ENCODE measurements at places on chromosomes 4 and X.

GRCh38 chrX:32395878-32396277, 815.5 kb downstream of the DMD start:
- no peak for DNase-seq

DNA sequence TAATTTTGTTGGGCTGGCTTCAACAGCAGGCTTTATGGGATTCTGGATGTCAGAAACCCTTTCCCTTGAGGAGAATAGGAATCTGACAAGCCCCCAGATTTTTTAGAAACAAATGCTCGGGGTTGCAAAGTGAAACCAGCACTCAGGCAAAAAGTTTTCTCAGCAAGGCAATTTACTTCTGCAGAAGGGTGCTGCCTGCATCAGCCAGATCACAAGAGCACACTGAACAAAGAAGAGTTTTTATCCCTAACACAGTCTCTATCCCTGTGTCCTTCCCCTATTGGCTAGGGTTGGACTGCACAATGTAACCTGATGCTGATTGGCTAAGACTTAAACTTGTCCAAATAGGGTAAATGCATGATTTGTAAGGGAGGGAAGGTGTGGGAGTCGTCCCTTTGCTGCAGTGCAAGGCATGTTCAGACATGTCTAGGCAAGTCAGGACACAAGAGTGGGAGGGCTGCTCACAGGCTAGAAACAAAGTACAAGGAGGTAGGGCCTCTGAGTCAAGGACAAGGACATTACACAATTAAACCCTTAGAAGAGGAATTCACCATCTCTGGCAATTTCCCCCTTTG, 175.8 kb downstream of the CCNG2 start:
- DNase-seq: no peak

- no peak for DNase-seq
Measured at GRCh38 chr4:113880240-113881028, 99.0 kb downstream of the ARSJ start.

DNA sequence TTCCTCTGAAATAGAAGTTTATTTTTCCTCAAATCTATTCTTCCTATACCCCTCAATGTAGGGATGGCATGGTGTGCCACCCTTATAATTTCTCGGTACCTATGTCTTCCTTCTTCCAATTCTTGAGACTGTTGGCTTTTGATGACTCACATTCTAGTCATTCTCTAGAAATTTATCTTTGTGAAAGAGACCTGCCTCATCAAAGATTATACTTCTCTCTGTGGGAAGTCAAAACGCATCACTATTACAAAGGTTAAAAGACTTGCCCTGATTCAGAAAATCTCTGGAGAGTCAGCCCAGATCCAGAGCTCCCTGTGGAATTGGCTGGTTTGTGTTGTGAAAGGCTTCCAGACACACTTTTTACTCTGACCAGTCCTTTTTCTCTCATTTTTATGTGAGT, 65.9 kb upstream of the FSTL5 start:
- DNase-seq: no peak

DNA sequence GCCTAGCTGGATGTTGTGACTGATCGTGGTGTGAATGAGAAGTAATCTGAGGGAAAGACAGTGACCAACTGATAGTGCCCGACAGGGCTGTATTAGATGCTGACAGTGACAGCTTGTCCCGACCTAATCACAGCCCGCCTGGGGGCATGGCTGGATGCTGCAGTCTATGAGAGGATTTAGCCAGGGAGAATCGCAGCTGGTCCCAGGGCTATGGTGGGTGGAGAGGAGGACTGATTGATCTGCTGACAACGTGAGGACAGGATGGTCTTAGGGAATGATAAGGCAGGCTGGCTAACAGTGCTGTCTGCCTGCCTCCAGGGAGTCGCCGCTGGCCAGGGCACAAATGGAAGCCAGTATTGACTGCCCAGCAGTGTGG, 621 bp upstream of the SUV39H1 start:
- DNase-seq: peak; percentile 26

DNA sequence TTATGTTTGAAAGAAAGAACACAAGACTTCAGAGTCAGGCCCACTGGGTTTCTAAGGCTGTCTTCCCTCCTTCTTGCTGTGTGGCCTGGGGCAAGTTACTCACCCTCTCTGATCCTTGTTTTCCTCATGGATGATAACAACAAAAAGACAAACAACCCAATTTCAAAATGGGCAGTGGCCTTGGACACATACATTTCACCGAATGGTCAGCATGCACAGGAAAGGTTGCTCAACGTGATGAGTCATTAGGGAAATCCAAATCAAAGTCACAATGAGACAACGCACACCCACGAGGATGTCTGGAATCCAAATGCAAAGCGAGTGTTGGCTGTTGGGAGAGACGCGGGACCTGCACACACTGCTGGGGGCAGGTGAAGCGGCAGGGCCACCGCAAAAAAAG, 50.8 kb upstream of the PPP2R2C start:
- DNase-seq: no peak

DNA sequence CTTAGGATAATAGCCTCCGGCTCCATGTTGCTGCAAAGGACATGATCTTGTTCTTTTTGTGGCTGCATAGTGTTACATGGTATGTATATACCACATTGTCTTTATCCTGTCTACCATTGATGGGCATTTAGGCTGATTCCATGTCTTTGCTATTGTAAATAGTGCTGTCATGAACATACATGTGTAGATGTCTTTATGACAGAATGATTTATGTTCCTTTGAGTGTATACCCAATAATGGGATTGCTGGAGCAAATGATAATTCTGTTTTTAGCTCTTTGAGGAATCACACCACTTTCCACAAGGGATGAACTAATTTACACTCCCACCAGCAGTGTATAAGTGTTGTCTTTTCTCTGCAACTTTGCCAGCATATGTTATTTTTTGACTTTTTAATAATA, 4.6 kb downstream of the RAB33B start:
- no peak for DNase-seq

- DNase-seq: no peak
Measured at GRCh38 chr4:88244816-88245579, 39.4 kb downstream of the PPM1K start.

DNA sequence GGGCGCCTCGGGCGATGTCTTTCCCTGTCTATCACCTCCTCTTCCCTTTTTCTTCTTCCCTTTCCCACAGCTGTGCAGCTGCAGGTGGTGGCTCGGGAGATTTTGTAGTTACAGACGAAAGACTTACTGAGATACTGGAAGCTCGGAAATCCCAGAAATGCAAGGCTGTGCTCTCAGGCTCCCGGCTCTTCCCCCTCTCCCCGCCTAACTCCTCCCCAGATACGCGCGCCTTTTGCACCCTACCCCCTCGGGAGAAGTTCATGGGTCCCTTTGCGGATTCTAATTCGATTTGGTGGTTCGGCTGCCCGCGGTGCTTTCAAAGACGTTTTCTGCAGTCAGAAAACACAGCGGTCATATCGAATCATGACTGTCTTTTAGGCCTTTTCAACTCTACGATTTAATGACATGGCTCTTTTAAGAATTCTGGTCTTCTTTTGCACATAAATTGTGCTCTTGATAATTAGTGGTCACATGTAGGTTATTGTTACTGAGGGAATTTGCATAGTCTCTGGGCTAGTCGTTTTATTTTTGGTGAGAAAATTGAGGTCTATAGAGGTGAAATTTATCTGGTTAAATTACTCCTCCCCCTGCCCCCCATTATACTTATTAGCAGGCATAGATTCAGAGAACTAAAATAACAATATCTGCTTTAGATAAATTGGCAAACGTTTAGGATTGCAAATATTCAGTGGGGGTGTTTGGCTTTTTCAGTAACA, 1.6 kb downstream of the SEPTIN11 start:
- DNase-seq: peak; percentile 20

DNA sequence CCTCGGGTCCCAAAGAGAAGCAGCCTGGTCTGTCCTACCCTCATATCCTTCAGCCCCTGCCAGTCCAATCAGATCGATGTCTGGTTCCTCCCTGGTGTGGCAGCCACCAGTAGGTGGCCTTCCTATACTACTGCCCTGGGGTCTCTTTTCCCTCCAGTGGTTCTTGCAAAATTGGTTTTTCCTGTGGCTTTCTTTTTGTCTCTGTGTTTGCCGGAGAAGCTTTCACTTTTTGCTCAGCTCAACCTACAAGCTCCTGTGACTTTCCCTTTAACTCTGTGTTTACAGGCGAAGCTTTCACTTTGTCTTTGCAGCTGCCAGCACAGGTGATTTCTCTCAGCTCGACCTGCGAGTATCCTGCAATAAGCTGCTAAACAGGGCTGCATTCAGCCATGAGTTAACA, 46.8 kb downstream of the UGT2A3 start:
- DNase-seq: no peak

DNA sequence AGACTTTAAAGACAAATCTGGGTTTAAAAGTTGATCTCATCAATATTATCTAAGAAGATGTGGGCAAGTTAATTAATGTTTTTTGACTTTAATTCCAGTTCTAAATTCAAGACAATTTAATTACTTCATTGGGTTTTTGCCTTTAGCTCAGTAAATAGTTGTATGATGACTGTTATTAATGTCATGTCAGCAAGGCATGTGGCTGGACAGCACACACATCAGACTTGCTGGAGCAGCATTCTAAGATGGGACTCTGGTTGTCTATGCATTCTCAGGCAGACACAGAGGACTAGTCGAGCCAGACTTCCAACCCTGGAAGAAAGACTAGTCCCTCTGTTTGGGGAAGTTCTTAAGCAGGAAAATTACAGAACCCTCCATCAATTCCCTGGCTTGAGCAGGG, 180.7 kb upstream of the GK2 start:
- no peak for DNase-seq

DNA sequence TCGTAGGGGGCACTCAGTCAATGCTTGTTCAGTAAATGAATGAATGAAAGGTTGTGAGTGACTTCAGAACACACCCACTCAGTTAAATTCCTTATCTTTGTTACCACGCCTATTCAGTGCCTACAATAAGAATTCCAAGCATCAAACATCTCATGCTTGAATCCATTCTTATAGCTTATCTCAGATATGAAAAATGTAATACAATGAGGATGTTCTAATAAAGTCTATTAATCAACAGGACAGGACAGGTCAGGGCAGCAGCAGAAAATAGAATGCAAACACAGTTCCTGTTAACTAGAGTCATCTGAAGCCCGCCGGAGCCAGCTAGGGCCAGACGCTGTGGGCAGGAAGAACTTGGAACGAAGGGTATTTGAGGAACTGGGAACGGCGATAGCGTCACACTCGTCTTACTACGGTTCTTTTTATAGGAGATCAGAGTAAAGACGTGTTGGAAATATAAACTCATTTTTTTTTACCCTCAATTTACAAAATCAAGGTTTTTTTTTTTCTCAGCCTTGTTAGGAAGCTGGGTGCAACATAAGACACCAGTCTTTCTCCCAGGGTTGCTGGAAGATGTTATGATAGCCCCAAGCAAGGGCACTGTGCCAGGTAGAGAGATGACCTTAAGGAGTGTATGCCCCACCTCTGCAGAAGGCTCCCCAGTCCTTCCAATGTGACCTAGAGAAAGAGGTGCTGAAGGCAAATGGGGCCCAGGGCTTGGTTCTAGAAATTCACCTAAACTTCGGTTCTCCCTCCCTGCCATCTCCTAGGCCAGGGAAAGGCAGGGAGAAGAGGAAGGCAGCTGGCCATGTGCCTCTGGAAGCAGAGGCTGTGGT, 48.3 kb downstream of the SEL1L3 start:
- DNase-seq: peak; percentile 49

GRCh38 chr4:145234091-145234706, 53.8 kb upstream of the OTUD4 start:
- DNase-seq: peak; percentile 47

DNA sequence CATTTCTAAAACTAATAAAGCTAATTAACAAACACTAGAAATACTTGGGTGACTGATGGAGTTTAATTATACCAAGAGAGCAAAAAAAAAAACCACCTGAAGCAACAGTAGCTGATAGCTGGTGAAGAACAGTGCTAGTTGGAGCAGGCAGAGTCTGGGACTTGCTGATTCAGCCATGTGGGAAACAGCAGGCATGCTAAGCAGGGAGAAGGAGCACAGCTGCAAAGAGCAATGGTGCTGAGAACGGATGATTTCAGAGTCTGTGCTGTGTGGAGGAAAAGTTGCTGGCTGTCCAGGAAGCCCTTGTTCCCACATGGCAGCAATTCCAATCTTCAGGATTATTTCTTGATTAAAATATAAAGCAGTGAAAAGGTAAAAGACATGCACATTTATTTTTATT, 68.8 kb downstream of the NPY1R start:
- DNase-seq: no peak

DNA sequence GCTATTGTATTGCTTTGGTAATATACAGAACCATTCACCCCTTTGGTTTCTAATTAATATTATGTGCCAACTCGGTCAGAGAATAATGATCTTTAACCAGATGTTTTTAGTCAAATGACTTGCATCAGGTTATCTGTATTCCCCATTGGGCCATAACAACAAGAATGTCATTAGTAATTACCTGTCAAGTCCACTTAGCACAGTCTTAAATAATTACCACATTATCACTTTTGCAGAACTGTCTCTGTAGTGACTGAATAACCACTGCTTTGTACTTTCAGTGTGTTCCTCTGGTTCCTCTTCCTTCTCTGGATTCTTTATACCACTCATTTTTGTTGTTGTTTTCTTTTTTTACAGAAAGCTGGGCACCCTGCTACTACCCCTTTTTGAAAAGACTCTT, 257.7 kb upstream of the SPOCK3 start:
- DNase-seq: no peak

- no peak for DNase-seq
Measured at GRCh38 chr4:181146051-181146450, 1097.2 kb upstream of the TENM3 start.

DNA sequence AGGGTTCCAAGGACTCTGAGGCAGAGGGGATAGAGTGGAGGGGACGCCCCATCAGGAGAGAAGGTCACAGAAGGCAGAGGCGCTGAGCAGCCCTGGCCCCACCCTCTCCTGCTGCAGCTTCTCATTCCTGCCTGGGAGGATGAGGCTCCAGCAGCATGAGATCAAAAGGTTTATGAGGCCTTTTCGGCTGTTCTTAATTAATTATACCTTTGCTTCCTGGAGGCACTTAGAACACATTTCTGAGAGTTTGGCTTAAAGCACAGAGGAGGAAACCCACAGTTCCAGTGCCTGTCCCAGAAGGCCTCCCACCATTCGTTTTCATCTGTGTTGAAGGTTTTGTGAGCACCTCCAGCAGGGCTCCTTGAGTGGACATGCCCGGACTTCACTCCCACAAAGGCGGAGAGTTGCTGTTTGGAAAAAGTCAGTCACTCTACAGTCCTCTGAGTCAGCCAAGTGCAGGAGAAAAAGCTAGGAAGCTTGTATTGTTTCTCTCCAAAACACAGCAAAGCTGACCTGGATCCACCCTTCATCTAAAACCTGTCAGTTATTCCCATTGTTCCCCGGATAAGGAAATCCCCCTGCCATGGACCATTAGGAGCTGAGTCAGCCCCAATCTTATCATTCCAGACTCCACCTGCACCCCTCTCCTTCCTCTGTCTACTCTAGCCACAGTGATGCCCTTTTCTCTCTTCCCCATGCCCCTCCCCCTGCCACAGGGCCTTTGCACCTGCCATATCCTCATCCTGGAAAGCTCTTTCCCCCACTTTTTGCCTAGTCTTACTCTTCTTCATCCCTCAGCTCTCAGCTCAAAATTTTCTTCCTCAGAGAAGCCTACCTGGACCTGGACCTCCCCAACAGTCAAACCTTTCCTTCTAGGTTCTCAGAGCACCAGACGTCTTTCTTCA, 276.8 kb downstream of the FBXW7 start:
- no peak for DNase-seq

- DNase-seq: no peak
Measured at GRCh38 chrX:39309721-39310152, 508.5 kb downstream of the MID1IP1 start.
